ENCODE measurements at places on chromosomes 6 and 20.

DNA sequence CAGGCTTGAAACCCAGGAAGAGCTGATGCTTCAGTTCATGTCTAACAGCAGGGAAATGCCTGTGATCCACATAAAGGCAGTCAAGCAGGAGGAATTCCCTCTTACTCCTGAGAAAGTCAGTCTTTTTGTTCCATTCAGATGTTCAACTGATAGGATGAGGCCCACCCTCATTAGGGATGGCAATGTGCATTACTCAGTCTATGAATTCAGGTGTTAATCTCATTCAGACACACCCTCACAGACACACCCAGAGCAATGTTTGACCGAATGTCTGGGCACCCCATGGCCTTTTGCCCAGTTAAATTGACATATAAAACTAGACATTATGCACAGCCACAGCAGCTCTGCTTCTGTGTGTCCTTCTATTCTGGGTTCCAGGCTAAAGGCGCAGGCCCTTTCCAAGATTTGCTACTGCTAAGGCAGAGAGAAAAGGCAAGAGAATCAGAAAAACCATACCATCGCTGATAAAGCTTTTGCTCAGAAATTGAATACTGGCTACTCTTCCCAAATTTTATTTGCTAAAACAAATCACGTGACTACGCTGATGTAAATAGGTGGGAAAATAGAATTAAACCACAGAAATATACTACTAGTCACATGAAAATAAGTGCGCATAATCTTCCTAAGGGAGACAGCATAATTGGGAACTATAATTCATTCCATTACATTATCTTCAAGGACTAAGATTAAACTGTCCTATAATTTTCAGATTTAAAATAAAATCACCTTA is 625.0 kb upstream of the MAN1A1 start:
- no peak for DNase-seq

GRCh38 chr6:87444362-87444761 is 28.4 kb upstream of the SLC35A1 start:
- peak; percentile 26 for DNase-seq

- DNase-seq, result no peak
Measured at GRCh38 chr6:156994215-156995076, 217.3 kb downstream of the ARID1B start.

GRCh38 chr20:37534401-37535157 is 6.9 kb upstream of the BLCAP start:
- peak; percentile 80 for DNase-seq

GRCh38 chr20:18728165-18728869 is 85.3 kb upstream of the SCP2D1 start:
- DNase-seq, result no peak

GRCh38 chr6:4287372-4287771 is 152.0 kb upstream of the ECI2 start:
- no peak for DNase-seq

DNA sequence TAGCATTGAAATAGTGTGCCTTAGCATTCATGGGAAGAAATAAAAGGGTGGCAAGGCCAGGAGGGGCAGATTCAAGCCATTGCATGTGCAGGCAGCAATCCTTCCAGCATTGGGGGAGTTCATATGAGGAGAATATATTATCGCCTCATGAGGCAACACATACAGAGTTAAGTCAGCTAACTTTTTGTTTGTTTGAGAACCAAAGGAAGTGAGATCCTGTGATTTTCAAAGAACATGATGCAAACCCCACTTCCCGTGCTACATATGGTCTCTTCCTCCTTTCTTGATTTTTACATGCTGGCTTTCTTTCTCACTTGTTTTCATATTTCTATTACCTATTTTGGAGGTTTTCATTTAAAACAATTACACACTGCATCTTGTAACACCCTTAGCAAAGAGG is 579.7 kb upstream of the ARID1B start:
- no peak for DNase-seq

- DNase-seq, result no peak
Measured at GRCh38 chr6:130583268-130583667, 217.5 kb downstream of the TMEM200A start.

- DNase-seq, result no peak
Measured at GRCh38 chr6:26379292-26379691, 3.6 kb upstream of the BTN2A2 start.

- no peak for DNase-seq
Measured at GRCh38 chr6:52299653-52300052, 15.1 kb upstream of the MCM3 start.

GRCh38 chr6:125220712-125221111 is 67.1 kb downstream of the TPD52L1 start:
- DNase-seq, result peak; percentile 48

GRCh38 chr20:10539818-10540553 is 104.9 kb downstream of the SLX4IP start:
- DNase-seq, result no peak

DNA sequence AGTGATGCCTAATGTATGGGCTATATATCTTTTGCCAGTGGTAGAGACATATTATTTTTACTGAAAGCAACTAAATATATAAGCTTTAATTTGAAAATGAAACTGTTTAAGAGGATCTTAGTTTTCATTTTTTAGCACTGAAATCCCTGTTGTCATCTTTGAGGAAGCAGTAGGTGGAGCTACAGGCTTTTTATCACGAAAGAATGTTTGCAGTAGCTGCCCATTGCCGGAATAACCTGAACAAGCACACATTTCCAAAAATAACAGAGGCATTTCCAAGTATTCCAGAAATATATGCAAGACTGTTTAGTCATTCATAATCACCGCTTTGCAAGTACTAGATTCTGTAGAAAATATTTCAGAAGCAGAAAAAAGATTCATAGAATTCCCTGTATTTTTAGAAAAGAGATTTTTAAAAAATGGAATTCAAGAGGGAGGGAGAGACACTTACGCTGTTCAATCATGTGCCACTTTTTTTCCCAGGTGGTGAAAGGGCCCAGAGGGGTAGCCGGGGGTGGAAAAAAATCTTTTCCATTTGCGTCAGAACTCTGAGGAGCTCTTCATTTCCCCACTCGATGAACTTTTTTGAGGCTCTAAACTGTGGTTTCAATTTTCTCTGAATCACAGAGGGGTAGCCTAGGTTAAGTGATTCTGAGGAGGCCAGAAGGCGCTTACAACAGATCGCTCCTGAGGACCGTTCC is 142.5 kb upstream of the FERMT1 start:
- DNase-seq, result peak; percentile 49

- DNase-seq, result peak; percentile 89
Measured at GRCh38 chr6:53628354-53629119, 37.0 kb downstream of the KLHL31 start.

DNA sequence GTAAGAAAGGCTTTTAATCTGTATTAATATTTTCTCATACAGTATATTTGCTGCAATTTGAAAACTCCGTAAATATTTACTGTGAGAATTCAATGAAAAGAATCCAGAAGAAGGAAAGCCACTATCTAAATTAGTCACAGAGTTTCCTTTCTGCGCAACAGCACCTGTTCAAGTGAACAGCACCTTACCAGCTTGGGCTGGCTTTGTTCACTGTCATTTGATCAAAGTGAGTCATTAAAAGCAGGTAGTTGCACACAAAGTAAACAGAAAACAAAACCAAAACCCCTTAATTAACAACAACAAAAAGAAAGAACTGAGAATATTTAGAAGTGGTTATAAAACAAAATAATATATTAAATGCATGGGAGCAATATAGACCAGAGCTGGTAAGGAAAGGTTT is 12.8 kb downstream of the SMLR1 start:
- DNase-seq, result no peak

GRCh38 chr6:44917430-44917829 is 410.7 kb upstream of the RUNX2 start:
- no peak for DNase-seq

DNA sequence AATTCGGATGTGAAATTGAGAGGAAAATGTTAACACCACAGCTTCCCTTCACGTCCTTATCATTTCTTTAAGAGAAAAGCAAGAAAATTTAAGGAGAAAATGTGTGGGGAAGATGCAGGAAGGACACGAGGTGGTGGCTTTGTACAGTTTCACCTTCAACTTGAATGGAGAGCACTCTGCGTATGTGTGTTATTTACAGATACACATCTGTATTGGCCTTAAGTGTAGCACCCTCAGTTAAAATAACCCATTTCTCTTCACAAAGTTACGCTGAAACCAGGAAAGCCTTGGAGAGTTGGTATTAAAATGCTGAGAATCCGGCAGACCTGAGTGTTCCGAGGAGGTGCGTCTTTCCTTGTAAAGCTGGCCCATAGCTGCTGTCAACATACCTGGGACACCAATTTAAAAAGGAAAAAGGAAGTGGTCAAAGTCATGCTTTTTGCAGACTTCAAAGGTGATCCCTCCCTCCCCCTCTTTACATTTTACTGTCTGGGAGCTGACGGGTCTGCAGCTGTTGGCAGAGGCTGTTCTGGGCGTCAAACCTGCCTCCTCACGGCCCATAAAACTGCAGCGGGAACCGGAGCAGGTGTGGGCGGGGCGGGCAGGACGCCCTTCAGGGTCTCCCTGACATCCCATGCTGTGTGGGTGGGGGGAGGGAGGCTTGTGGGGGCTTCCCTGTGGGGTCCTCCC is 61.3 kb upstream of the TBXT start:
- no peak for DNase-seq

DNA sequence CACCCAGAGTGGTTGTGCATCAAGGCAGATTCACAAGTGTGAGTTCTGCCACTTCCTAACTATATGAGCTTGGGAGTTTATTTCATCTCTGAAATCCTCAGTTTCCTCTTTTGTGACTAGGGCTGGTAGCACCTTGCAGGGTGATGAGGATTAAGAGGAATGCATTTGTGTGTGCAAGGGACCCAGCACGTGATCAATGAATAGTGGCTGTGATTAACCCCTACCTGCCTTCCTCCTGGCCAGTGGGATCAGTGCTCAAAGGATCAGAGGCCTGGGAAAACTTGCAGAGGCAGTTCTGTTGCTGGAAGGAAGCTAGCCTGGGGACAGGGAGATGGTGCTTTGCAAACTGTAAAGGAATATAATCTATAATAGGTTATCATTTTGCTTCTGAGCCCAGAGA is 7.3 kb downstream of the SDC4 start:
- no peak for DNase-seq

DNA sequence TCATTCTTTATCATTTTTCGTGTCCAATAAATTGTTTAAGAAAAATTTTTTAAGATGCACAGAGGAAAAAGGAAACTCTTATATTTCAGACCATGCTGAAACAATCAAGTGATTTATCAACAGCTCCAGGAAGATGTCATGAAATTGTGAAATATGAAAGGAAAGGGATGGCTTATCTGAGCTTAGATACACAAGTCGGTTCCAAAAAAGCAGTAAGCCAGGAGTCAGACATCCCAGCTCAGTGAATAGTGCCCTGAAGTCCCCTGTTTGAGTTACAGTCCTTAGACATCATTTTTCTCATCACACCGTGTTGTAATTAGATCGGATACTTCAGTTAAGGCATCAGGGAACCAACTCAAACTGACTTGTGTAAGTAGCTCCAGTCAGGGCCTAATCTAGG is 91.0 kb upstream of the SSTR4 start:
- DNase-seq, result no peak

DNA sequence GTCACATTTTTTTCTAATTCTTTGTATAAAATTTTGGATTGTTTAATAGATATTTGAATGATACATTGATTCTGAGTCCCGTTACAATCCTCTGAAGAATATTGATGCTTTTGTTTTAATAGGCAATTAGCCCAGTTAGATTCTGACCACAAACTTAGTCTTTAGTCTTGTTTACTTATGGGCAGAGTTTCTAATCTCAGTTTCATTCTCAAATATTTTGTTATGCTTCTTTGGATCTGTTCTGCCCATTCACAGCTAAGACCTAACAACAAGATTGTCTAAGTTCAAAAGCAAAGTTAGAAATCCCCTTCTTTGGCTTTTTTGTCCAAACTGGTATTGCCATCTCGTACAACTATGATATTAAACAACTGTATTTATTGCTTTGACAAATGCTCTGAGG is 58.0 kb downstream of the TBXT start:
- no peak for DNase-seq

DNA sequence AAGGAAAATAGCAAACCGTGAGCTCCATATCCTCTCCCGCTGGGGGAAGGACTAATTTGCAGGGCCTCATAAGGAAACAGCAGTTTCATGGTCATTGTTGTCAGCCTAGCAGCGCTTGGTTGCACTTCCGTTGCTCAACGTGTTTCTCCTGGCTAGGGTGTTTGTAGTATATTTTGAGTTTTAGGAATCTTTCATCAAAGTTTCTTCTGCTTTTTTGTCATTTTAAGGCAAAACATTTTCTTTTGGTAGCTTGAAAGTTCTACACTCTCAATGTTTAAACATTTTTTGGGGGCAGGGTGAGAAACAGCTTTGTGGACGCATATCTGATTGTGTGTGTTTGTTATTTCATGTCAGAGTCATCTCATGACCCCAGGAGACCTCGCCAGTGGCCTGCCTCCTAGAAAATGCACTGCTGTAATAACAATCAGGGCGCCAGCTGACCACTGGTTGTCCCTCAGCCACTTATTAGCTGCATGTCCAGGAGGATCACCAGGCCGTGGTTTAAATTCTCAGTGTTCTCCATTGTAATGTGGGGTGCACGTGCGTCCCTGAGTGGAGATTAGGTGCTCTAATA is 20.6 kb downstream of the JARID2 start:
- no peak for DNase-seq

DNA sequence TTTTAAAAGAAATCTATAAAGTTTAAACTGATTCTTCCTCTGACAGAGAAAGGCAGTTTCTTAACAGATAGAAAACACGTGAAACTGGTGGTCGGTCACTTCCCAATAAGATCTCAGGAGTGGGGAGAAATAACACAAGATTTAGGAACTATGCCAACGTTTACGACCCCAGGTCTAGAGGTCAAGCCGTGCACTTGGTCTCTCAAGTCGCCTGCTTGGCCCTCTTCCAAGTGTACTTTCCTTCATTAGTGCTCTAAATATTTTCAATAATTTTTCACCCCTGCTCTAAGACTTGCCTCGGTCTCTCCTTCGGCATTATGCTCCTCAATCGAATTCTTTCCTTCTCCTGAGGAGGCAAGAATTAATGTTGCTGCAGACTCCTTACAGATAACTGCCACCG is 61.7 kb downstream of the TRIM27 start:
- DNase-seq, result no peak

DNA sequence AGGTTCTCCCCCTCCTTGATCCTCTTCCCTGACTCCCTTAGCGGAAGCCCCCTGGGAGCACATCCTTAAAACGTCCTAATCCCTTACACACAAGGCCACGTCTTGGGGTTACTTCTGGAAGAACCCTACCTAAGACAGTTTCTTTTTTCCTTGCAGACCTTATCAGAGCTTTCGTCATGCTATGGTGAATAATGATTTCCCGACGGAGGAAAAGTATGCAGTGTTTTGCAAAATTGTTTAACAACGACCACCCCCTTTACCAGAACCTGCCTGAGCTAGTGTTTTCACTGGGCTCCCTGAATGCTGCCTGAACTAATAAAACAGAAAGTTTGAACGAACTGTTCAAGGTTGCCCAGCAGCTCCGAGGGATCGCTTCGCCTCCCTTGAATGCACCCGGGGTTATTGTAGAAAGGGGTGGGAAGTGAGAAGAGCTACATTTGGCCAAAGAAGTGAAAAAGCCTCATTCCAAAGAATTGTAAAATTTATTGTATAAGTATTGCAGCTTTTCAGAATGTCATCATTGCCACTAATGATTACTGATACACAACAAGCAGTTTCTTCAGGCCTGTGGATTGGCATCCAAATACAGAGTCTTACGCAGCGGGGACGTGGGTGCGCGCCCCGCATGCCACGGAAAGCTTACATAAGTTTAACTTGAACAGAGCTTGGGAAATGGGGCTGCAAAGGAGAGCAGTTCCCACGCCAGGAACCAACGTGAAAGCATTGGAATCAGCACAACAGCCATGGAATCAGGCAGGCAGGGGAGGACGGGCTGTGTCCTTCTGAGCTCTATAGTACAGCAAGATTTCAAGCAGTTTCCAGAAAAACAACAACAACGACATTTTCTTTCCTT is 27.9 kb upstream of the ZBP1 start:
- DNase-seq, result no peak
